ENCODE measurements at places on chromosomes 7 and 10. TPM values are rescaled to one million over a fixed set of nuclear protein-coding genes. Genes with fewer than 3 reads are reported as not detected.

- no peak for DNase-seq
Measured at GRCh38 chr7:74287303-74288033, 1.7 kb upstream of the CLIP2 start.

DNA sequence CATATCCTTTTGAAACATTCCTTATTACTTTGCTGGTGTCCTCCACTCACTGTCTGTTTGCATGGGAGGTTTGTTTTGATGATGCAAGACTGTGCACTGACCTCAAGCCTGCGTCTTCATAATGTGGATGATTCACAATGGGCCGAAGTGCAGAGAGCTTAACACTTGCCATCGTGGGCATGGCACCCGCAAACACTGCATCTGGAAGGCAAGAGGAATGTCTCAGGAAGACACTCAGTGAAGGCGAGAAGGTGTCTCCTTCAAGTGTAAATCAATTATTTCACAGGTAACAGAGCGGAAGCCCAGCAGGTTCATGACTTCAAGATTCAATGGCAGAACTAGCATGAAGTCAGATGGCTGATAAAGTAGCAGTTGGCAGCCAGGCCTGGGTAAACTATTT is 98.1 kb downstream of the DPY19L1 start:
- DNase-seq, result no peak

DNA sequence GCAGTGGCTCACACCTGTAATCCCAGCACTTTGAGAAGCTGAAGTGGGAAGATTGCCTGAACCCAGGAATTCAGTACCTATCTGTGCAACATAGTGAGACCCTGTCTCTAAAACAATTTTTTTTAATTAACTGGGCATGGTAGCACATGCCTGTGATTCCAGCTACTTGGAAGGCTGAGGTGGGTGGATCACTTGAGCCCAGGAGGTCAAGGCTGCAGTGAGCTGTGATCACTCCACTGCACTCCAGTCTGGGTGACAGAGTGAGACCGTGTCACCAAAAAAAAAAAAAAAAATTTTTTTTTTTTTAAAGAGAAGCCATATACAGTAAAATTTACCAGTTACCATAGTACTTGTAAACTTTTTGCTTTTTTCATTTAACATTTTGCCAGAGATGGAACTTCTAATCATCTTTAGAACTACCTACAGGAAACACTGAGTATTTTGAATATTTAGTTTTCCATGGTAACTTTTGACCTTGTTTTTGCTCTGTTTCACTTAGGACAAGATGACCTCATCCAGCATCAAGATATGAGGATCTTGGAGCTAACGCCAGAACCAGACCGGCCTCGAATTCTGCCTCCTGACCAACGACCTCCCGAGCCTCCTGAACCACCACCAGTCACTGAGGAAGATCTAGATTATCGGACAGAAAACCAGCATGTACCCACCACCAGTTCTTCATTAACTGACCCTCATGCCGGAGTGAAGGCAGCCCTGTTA is 40.6 kb downstream of the MPLKIP start:
- DNase-seq, result no peak

Gene ADCK2
- 45.7 TPM for polyA plus RNA-seq

- peak; percentile 67 for DNase-seq
Measured at GRCh38 chr10:89283936-89284475, 17.8 kb upstream of the IFIT2 start.

DNA sequence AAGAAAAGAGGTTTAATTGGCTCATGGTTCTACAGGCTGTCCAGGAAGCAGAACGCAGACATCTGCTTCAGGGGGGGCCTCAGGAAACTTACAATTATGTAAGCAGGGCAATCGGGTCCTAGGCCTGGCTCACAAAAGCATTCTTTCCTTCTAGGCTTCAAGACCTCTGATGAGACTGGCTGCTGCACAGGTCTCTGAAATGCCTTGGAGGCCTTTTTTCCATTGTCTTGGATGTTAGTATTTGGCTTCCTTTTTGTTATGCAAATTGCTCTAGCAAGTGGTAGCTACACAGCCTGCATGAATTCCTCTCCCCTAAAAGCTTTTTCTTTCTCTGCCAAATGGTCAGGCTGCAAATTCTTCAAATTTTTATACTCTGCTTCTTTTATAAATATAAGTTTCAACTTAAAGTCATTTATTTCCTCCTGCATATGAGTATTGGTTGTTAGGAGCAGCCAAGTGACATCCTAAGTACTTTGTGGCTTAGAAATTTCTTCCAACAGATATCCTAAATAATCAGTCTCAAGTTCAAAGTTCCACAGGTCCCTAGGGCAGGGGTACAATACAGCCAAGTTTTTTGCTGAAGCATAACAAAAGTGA is 83.1 kb upstream of the SEMA3A start:
- DNase-seq, result no peak

DNA sequence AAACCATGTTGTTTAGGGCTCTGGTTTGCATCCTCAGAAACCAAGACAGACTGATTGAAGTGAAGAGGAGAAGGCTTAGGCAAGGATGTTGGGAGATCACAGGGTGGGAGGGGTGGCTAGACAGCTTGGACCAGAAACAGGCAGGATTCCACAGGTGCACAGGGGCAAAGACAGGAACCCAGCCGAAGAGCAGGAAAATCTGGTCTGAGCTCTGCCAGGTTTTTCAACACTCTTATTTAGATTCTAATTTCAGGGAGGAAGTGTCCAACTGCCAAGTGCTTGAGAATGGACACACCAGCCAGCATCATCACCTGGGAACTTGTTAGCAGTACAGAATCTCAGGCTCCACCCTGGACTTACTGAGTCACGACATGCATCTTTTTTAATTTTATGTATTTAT is 93.8 kb downstream of the MARCHF5 start:
- DNase-seq, result no peak

- DNase-seq, result no peak
Measured at GRCh38 chr10:29239569-29240472, 49.0 kb upstream of the LYZL1 start.

DNA sequence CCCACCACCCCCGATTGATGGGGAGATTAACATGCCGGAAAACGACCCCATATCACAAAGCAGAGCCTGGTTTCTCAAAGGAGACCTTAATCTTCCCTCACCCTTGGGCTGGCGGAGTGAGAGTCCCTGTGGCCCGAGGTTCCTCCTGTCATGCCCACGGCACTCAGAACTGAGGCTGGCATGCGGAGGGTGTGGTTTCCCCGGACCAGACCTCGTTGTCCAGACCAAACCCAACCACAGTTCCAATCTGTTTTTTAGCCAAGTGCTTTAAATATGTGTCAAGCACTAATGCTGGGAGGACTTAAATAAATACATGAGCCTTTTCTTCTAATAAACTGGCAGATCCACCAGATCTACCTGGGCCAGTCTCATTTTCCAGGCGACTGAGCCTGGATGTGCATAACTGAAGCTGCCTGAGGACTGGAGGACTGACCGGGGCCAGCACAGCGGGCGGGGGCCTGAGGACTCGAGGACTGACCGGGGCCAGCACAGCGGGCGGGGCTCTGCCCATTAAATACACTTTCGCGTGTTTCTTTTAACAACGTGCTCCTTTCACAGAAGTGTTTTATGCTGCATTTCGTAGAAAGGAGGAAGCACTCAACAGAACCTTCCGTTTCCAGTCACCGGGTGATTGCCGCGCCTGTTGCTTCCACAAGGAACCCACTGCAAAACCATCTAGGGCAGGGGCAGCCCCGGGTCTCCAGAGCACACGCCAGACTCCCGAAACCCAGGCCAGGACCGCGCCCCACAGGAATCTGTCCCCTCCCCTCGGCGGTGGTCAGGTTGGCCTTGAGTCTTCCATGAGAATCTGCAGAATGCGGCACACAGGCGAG is 334.6 kb downstream of the PTPRN2 start:
- no peak for DNase-seq

Gene FAM221A
- polyA plus RNA-seq, result 21.0 TPM
